ENCODE measurements at places on chromosomes 5 and 9.
A peak's percentile ranks its signal among the peaks of the same experiment; 100 is the strongest.

GRCh38 chr5:125575891-125576505 is 829.6 kb upstream of the ZNF608 start:
- DNase-seq, result no peak

GRCh38 chr5:142852416-142853198 is 82.4 kb downstream of the ARHGAP26 start:
- DNase-seq, result no peak

- no peak for DNase-seq
Observed at GRCh38 chr5:178832618-178833201, 27.0 kb upstream of the ZNF354B start.

GRCh38 chr5:176739461-176740051 is 70.8 kb upstream of the UNC5A start:
- DNase-seq, result no peak

- DNase-seq, result no peak
Observed at GRCh38 chr5:6736524-6737042, 23.4 kb downstream of the TENT4A start.

DNA sequence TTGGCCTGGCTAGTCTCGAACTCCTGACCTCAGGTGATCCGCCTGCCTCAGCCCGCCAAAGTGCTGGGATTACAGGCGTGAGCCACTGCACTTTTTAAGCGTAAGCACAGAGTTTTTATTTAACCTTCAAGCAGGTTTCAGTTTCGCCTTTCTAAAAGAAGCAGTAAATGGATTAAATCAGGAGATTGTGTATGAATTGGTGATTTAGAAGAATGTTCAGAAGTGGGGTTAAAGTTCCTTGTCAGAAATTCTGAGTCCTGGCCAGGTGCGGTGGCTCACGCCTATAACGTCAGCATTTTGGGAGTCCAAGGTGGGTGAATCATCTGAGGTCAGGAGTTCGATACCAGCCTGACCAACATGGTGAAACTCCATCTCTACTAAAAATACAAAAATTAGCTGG is 12.2 kb downstream of the HSPA4 start:
- DNase-seq, result no peak

GRCh38 chr9:137206602-137207001 is 1.1 kb downstream of the NDOR1 start:
- DNase-seq, result no peak

DNA sequence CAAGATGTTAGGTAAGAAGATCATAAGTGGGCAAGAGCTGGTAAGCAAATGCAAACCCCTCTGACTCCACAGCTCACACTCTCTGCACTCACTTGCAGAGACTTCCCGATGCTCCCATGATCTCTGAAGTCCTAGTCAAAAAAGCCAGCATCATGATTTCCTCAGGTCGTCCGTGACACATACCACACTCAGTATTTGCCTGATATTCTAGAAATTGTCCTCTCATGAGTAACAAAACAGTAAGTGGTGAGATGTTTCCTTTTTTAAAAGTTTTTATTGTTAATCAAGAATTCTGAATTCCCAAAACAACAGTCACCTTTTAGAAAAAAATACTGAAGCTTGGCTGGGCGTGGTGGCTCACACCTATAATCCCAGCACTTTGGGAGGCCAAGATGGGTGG is 194.6 kb downstream of the DENND1A start:
- DNase-seq, result no peak

DNA sequence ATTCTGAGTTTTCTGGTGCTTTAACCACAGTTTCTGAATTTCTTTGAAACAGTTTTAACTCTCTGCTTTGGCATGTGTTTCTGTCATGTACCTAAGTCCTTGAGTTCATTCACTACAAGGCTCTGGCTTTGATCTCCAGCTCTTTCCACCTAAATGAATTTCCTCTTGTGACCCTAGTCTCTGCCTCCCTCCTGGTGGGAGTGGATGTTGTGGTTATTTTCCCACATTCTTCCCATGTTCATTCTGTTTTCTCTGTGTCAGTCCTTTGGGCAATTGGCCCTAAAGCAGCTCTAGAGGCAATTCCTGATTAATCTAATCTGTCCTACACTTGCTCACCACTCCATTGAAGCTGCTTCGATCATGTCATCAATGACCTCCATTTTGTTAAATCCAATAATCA is 28.4 kb upstream of the DPYSL3 start:
- no peak for DNase-seq

DNA sequence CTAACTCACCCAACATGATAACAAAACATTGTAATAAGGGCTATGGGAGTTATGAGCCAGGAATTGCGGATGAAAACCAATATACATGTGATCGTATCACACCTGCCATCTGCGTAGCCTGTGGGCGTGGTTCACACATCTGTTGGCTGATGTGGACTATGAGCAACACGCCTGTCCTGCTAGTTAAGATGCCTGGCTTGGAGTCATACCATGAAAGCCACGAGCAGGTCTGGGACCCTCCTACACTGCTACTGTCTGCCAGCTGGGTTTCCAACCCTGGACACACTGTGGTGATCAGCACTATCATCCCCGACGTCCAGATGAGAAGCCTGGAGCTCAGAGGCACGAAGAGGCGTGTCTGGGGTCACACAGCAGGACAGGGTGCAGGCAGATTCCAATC is 40.2 kb downstream of the STK10 start:
- DNase-seq, result no peak

GRCh38 chr5:104361932-104362331 is 799.3 kb upstream of the NUDT12 start:
- no peak for DNase-seq

DNA sequence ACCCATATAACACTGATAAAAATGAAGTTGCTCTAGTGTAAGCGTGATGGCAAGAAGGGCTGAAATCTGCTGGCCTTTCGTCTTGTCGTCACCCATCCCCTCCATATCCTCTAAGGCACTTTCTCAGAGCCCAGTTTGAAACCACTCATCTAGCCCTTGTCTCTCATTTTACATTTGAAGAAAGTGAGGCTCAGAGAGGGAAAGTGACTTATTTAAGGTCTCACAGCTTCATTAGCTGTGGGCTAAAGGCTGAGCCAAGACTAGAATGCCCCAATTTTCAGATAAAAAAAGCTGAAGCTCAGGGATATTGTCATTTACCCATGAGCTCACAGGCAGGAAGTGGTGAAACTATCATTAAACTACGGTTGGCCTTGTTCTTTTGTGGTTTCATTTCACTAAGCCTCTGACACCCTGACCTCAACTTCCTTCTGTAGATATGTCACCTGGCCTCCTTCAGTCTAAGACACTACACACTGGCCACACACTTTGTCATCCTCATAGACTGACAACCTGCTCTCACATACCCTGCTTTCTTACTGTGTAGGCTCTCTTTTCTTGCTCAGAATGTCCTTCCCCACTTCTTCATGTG is 176.7 kb upstream of the DMAC1 start:
- peak; percentile 47 for DNase-seq

GRCh38 chr5:138054847-138055558 is 22.1 kb upstream of the FAM13B start:
- no peak for DNase-seq

- DNase-seq, result no peak
Observed at GRCh38 chr5:135850231-135850630, 15.8 kb downstream of the SLC25A48 start.

DNA sequence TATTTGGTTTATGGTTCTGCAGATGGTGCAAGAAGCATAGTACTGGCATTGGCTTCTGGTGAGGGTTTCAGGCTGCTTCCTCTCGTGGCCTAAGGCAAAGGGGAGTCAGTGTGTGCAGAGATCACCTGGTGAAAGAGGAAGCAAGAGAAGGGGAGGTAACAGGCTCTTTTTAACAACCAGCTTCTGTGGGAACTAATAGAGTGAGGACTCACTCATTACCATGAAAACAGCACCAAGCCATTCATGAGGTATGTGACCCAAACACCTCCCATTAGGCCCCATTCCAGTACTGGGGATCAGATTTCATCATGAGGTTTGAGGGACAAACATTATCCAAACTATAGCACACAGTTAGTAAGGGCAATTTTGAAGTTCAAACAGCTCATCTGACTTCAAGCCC is 263.5 kb downstream of the TMEM38B start:
- no peak for DNase-seq

- no peak for DNase-seq
Observed at GRCh38 chr5:111776913-111777781, 20.2 kb upstream of the NREP start.

GRCh38 chr5:158265931-158266700 is 407.2 kb upstream of the CLINT1 start:
- no peak for DNase-seq

- no peak for DNase-seq
Observed at GRCh38 chr5:180598797-180599589, 7.7 kb upstream of the SCGB3A1 start.

- peak; percentile 38 for DNase-seq
Observed at GRCh38 chr9:113548221-113549041, 84.9 kb downstream of the RGS3 start.

DNA sequence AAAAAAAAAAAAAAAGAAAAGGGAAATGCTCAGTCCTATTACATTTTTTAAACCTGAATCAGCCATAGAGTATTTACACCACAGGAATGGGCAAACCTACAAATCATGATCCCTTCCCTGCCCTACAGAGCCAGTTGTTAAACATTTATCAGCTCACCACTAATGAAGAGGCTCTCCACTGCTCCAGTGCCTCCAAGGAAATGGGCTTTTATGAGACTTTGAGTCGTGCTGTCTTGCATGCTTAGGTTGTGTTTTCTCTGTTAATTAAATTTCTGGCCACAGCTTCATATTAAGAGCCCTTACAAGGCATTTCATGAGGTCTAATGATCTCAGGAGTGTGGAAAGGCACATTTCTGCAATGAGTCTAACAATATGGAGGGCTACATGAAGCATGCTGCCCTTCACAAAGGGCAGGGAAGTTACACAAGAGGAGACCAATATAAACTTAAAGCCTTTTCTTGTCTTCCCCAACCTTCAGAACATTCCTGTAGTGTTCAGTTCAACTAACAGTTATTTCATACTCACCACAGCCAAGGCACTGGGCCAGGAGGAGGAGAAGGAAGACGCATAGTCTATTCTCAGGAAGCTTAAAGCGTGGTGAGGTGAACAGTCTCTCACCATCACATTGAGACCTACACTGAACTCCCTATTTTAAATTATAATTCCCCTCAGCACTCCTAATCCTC is 140.1 kb upstream of the ABCA1 start:
- no peak for DNase-seq

GRCh38 chr5:29993286-29993685 is 1200.2 kb upstream of the CDH6 start:
- DNase-seq, result no peak

GRCh38 chr5:4704951-4705350 is 435.2 kb upstream of the ADAMTS16 start:
- DNase-seq, result no peak

- no peak for DNase-seq
Observed at GRCh38 chr9:101620452-101620851, 25.7 kb upstream of the PPP3R2 start.

- DNase-seq, result no peak
Observed at GRCh38 chr5:121962347-121962670, 534 bp downstream of the SRFBP1 start.

DNA sequence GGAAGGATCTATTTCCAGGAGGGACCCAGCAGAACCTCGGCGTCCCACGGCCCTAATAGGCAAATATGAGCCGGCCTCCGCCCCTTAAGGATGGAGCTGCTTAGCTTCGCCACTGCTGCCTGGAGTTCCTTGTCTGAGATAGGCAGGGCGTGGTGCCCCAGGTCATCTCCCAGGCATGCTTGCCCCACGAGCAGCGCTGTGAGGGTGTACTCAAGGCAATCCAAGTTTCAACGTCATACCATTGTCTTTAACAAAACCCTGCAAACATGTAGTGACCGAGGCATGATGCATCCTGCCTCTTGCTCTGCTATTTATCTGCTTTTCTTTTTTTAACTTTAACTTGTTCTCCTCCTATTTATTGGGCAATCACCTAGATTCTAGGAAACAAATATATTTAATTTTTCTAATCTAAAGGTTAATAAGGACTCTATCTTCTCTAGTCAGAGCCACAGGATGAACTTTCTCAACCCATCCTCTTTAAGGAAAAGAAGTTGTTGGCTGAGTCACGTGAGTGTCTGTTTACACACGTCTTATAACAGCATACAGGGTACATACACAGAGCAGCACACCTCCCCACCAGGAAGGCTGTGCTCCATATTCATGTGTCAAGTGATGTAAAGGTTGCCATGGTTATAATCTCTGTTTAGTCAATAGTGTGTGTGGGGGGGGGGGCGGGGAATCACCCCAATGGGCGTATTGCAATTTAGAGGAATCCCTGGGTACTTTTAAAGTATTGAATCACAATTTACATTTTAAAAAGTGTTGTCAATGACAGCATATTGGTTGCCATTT is 27.3 kb upstream of the ZSWIM6 start:
- DNase-seq, result no peak

DNA sequence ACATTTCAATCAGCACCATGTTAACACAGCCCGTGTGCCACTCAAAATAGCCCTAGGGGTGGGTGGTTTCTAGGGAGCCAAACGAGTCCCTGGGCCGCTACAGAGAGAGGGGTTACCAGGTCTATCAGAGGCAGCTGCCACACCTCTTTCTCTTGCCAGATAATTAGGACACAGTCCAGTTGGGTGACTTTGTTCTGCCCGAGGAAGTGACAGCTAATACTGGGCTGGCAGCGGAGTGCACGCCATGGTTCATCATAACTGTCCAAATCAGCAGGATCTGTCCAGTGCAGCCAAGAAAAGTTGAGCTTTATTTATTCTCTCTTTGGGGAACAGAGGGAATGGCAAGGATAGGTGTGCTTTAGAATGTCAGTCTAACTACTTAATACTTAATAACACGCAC is 583.8 kb downstream of the BRINP1 start:
- no peak for DNase-seq

DNA sequence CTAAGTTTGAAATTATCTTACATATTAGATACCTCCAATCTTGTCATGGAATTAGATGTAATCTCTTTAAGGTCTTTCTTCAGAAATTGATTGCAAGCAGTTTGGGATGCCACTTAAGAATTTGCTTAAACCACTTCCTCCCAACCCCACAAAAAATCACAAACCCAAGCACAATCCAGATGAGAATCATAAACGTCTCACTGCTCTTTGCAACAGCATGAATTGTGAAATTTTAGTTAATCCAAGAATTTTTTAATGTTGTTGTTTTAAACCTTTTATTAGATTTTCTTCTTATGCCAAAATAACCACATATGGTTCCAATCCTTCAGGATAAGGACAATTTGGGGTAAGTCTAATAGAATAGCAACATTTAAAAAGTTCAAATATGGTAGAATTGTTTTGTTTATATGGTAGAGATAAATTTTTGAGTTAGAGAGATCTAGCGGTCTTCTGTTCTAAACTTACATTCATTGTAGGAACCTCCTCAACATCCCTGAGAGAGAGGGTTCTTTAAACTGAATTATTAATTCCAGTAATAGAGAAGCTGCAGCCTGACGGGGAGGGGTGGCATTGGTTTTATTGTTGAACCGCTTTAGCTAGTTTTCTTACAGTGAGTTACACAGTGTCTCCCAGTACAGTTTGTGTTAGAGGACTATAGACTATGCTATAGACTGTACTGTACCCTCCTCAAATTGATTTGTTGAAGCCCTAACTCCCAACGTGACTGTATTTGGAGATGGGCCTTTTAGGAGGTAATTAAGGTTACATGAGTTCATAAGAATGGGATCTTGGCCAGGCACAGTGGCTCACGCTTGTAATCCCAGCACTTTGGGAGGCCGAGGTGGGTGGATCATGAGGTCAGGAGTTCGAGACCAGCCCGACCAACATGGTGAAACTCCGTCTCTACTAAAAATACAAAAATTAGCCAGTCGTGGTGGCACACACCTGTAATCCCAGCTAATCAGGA is 24.8 kb upstream of the IL6ST start:
- no peak for DNase-seq

GRCh38 chr9:109855540-109855939 is 75.5 kb downstream of the PALM2AKAP2 start:
- no peak for DNase-seq

- no peak for DNase-seq
Observed at GRCh38 chr5:180008433-180008832, 63.1 kb downstream of the RNF130 start.

- DNase-seq, result no peak
Observed at GRCh38 chr9:38298503-38298902, 94.0 kb upstream of the ALDH1B1 start.
